ENCODE measurements at places on chromosomes 12 and 14.

- no peak for DNase-seq
These were observed 300.7 kb downstream of the ETNK1 start for GRCh38 chr12:22925623-22926022.

GRCh38 chr12:89453121-89453978 is 71.2 kb downstream of the GALNT4 start:
- no peak for DNase-seq

DNA sequence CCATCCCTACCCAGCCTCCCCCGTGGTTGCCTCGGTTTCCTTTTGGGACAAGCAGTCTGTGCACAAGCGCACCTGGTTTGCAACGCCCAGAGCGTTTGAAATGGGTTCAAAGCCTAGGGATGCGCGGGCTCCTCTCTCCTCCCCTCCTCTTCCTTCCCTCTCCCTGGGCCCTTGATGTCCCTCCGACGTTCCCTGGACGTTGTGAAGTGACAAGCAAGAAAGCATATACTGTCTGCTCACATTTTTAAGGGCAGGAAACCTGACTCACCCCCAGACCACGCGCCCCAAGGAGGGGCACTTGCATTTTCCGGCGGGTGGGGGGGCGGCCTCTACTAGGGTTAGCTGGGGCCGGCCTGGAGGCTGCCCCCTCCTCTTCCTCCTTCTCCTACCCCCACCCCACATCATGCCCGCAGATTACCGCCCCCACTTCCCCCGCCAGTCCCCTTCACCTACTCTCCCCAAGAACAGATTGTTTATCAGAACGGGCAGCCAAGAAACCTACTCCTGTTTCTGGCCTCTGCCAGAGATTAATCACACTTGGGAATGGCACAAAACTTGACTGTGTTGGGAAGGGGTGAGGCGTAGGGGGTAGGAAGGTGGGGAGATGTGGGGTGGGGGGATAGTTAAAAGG is 9.5 kb upstream of the IRF2BPL start:
- DNase-seq = no peak

DNA sequence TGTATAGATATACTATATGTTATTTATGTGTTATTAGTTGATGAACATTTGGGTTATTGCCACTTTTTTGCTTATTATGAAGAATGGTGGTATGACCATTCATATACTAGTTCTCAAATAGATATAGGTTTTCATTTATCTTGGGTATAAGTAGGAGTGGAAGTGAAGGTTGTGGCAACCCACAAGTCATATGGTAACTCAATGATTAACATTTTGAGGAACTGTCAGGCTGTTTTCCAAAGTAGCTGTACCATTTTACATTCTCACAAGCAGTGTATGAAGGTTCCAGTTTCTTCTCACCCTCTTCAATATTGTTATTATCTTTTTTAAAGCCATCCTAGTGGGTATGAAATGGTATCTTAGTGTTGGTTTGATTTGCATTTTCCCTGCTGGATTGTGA is 19.0 kb upstream of the MSRB3 start:
- DNase-seq = no peak

DNA sequence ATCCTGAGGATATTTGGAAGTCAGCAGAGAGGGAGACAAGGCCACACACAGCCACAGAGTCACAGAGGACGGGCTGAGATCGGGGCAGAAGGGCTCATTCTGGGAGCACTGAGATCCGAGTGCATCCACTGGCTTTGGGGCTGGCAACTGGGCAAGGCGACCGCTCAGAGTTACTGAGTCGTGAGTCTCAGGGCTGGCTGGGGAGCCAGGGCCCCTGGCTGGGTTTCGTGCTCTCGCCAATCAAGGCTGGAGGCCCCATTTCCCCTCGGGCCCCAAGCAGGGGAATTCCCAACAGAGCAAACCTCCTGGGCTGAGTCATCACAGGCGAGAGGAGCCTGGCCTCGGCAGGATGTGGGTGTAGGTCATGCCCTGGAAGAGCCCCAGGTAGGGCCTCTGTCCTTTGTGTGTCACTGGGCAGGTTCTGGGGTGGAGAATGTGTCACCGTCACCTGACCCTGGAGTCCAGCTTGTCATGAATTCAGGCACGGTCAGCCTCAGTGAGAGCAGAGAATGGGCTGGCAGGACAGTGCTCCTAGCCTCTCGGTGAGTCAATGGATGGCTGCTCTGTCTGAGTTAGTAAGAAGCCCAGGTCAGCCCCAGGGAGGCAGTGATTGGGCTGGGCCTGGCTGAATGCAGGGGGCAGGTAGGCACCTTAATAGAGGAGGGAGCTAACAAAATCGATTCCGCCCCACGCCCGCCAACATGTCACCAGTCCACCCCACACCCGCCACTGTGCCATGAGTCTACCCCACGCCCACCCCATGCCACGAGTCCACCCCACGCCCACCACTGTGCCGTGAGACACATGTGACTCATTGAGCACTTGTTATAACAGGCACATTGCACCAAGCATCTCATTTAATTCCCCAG is 16.9 kb downstream of the ASB2 start:
- no peak for DNase-seq

DNA sequence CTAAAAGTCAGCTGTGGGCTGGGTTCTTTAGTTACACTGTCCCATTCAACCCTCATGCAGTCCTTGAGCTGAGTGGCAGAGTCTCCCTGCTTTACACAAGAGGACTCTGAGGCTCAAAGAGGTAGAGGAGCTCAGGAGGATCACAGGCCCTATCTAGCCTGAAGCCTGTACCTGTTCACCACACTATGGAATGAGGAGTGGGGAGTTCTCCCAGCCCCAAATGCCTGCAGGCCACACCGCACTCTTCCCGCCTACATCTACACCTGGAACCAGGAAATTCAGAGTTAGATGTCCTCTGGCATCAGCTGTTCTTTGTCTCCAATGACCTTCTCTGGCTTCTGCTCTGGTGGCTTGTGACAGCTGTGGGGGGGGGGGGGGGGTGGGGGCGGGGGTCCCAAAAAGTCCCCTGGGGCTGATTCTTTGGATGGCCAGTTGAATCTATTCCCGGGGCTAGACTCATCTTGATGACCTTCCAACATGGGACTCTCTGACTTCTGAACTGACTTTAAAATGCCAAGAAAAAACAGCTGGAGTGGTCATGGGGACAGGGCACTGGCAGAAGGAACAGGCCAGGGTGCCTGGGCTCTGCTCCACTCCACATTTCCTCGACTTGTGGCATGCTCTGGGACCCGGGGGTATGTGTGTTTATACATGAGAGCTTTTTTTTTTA is 30.6 kb downstream of the RIN3 start:
- DNase-seq = no peak

- DNase-seq = no peak
These were observed 77.2 kb upstream of the DUSP6 start for GRCh38 chr12:89429528-89429927.

DNA sequence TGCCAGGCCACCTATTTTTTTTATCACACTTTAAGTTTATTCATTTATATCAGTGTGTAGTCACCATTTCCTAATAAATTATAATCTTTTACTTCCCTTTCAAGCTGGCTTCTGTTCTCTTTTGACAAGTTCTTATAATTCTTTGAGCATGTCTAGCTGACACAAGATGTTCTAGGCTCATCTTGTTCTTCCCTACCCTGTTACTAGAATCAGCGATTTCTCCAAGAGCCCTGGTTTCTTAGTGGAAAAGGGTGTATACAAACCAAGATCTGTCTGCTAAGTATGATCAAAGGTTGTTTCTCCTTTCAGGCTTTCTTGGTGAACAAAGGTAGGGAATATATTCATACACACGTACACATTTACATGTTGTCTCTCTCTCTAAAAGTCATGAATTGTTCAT is 51.0 kb downstream of the FGD4 start:
- DNase-seq = no peak

GRCh38 chr12:73321776-73322175 is 1049.6 kb downstream of the TRHDE start:
- DNase-seq = no peak

GRCh38 chr14:103547455-103547940 is 15.0 kb downstream of the BAG5 start:
- DNase-seq = no peak

- no peak for DNase-seq
These were observed 10.8 kb downstream of the SUOX start for GRCh38 chr12:56007564-56008559.

DNA sequence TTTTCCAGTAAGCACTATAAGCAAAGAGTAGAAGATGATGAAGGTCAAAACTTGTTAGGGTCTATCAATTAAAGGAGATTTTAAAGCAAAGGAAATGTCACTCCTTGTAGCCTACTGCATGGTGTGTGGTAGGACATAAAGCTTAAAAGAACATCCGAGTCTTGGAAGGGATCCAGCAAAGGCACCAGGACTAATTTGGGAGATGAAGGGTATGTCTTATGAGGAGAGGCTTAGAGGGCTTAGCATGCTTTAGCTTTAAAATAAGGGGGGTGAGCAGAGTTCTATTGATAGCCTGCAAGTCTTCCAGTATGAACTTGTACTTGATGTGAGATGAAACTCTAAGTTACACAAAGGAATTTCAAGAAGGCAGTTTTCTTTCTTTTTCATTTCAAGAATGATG is 11.8 kb upstream of the MYBPC1 start:
- no peak for DNase-seq

DNA sequence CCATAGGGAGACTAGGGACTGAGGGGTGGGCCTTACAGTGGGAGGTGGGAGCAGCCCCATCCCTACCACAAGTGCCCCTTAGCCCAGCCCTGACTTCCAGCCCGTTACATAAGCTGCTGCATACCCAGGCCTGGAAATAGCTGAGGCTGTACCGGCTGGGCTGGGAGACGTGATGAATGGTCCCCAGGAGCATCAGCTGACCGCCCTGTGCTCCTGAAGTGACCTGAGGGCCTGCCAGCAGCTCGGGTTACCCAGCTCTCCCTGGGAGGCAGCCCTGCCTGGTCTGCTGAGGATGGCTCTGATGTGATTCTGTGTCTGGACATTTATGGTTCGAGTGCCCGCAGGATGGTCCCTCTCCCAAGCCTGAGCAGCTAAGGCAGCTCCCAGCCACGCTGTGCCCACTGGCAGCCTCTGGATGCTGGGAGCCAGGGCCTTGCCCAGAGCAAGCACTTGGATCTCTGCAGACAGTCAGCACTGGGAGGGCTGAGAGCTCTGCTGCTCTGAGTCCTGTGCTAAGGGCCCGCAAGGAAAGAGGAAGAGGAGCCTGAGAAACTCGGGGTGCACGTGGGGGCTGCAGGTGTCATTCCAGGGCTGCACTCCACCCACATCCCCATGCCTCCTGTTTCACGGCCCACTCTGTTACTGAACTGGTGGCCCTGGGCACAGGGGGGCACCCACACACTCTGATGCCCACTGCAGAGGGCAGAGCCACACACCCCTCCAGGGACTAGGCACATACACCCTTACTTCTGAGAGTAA is 20.5 kb downstream of the TAMALIN start:
- no peak for DNase-seq

- no peak for DNase-seq
These were observed 1.4 kb upstream of the FOXN3 start for GRCh38 chr14:89418452-89418851.

DNA sequence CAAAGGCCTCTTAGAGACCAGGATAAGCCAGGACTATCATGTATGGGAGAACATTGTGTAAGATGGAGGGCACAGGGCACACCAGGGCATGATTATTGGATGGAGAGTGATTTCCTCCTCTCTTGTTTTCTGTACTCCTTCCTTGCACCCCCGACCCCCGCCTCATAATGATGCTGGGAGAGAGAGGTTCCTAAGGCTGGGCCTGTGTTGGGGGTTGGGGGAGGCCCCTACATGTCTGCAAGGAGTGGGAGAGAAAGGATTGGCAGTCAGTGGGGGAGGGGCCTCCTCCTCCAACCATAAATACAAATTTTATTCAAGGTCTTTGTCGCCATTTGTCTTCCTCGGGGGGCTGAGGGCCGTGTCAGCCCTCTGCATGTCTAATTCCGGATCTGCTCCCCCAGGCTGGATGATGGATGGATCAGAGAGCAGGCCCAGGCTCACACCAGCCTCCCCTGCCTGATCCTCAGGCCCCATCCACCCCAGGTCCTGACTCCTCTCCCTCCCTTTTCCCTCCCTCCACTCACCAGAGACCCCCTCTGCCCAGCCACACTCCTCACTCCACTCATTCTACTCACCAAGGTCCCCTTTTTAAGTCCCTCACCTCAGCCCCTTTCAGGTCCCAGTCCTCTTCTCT is 2.0 kb upstream of the C1QL4 start:
- DNase-seq = no peak

DNA sequence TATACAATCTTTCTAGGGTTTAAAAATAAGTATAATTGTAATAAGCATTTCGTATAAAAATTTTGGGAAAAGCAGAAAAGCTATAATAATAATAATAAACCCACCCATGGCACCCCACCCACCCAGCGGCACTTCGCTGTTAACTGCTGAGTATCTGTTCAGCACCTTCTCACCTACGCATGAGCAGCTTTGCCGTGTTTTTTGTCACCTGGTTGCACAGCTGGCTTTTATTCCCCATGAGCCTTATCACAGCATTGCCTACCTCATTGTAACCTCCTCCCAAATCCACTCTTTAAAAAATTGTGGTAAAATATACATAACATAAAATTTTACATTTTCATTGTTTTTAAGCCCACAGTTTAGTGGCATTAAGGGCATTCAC is 34.7 kb downstream of the CYP46A1 start:
- no peak for DNase-seq

DNA sequence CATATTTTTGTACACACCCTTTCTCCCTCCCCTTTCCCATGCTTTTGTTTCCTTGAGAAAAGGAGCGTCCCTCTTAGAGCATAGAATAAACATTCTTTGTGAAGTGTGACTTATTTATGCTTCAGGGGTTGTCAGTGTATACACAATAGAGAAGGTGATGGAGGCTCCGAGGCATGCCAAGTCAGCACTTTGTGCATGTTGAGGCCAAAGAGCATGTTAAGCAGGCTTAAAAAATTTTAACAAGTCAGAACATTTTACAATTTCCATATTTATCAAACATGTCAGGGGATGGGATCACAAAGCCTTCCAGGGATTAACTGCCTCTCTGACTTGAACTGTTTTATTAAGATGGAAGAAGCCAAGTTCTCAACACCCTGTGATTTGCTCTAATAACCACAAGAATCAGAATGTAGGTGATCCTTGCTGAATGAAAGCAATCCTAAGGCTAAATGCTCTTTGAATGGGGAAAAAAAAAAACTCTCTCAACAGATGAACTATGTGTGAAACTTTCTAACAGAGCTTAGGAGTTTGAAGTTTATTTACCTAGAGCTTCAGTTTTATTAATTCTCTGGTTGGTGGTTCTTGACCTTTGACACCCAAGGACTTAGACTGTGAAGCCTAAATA is 223.1 kb downstream of the RAD51B start:
- DNase-seq = no peak

GRCh38 chr14:31934767-31935266 is 142.3 kb upstream of the ARHGAP5 start:
- peak; percentile 71 for DNase-seq

DNA sequence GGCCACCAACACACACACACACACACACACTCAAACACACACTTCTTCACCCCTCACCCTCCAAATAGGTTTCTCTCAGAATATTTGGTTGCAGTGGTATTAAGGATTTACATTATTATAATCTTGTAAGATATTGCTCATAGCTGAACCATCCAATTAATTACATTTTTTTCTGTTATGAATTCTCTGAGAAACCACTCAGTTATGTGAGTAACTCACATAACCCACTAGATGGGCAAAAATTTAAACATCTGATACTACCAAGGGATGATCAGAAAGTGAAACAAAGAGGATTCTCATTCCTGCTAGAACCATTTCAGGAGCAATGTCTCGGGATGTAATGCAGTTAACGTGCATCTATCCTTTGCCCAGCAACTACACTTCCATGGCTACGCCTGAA is 31.6 kb downstream of the TMTC1 start:
- no peak for DNase-seq
